NCI-H2029 treated with DMSO at 0.1 percent for 48 hours (cell line): ENCODE measurements at places on chromosomes 12 and 14.

DNA sequence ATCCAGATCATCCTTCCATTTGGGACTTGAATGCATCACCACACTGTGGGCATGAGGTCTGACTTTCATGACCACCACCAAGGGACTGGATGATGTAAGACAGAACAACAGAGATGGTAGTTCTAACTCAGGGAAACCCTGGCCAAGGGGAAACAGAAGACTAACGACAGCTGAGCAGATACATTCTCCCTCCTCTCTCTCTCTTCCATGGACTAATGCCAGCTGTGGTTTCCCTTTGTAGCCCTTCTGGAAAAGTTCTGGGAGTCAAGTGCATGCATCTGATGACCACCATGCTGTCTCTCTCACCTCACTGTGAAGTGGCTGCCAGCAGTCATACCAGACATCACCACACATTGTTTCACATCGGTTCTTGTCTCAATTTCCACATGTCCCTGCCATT is 3.4 kb downstream of the TAS2R30 start:
- no peak for DNase-seq

DNA sequence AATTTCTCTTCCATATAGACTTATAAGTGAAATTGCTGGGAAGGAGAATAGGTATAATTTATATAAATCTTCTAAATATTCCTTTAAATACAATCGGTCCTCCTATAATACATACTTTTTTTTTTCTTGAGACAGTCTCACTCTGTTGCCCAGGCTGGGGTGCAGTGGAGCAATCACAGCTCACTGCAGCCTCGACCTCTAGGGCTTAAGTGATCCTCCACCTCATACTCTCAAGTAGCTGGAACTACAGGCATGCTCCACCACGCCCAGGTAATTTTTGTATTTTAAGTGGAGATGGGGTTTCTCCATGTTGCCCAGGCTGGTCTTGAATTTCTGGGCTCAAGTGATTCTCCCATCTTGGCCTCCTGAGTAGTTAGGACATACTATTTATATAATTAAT is 29.7 kb upstream of the NPFF start:
- no peak for DNase-seq

DNA sequence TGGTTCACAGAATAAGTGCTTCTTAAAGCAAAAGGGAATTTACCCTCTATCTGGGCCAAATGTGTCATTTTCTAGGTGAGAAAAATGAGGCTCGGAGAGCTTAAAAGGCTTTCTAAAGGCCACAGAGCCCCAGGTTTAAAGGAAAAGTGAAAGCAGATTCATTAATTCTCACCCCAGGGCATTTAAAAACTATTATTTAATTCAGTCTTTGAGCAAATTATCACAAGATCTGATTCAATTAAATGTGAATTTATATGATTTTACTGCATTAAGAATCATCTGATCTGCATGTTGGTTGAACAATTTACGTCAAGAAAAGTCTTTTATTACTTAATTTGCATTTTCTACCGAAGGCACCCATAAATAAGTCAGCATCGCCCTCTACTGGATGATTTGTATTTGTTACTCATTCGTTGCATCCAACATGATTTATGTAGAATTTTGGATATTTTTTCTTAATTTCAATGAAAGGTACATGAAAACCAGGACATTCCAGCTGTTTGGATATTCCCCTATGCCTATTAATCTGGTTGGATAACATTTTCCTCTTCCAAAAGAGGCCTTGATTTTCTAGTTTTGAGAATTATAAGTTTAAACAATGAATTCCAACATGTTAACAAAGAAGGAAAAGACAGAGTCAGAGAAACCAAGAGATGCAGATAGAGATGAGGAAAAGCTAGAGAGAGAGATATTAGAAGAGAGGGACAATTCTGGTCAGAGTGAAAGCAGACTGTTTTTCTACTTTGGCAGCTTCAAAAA is 19.1 kb upstream of the DHRS7 start:
- DNase-seq, result peak; percentile 93

- DNase-seq, result no peak
Observed at GRCh38 chr12:23083267-23083666, 458.3 kb downstream of the ETNK1 start.

GRCh38 chr12:83827193-83827592 is 1085.4 kb downstream of the SLC6A15 start:
- DNase-seq, result no peak

- no peak for DNase-seq
Observed at GRCh38 chr12:72815421-72815820, 543.3 kb downstream of the TRHDE start.

GRCh38 chr14:74965486-74966153 is 10.2 kb upstream of the PGF start:
- DNase-seq, result no peak

GRCh38 chr12:1619587-1619986 is 9.4 kb upstream of the WNT5B start:
- no peak for DNase-seq

DNA sequence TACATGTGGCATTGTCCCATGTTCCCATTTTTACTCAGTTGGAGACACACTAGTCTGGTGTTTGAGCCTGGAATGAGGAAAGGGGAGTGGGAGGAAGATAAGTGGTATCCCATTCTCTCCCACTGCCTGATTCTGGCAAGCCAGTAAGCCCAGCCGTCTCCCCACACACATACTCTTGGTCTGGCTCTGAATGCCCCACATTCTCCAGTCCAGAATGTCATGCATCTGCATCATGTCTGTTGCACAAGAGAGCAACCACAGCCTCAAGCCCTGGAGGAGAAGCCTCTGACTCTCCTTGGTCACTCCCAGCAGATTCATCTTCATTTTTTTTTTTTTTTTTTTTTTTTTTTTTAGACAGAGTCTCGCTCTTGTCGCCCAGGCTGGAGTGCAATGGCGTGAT is 48.0 kb downstream of the DRAM1 start:
- DNase-seq, result no peak

- no peak for DNase-seq
Observed at GRCh38 chr14:50762001-50762930, 68.7 kb downstream of the NIN start.

DNA sequence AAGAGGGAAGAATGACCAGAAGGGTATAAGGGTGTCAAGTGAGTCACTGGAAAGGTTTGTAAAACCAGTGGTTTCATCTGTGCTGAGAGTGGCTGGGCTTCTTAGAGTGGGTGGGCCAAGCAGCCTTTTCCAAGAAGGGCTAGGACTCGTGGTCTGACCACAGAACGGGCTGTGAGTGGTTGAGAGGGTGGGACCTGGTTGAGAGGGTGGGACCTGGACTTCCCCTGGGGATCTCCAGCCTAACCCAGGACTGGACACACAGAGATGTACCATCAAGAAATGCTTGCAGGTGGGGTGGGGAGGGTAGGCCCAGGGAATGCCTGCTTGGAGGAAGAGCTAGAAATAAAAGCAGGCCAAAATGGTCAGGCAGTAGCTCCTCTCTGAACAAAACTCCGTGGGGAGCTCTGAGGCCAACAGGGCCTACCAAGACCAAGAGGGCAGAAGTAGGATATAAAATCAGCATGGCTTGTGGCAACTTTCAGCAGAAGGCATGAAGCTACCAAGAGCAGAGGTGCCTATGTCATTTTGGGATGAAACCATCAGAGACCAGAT is 140.5 kb downstream of the FOXN3 start:
- no peak for DNase-seq

- no peak for DNase-seq
Observed at GRCh38 chr14:67536087-67536486, 3.0 kb downstream of the PLEKHH1 start.

DNA sequence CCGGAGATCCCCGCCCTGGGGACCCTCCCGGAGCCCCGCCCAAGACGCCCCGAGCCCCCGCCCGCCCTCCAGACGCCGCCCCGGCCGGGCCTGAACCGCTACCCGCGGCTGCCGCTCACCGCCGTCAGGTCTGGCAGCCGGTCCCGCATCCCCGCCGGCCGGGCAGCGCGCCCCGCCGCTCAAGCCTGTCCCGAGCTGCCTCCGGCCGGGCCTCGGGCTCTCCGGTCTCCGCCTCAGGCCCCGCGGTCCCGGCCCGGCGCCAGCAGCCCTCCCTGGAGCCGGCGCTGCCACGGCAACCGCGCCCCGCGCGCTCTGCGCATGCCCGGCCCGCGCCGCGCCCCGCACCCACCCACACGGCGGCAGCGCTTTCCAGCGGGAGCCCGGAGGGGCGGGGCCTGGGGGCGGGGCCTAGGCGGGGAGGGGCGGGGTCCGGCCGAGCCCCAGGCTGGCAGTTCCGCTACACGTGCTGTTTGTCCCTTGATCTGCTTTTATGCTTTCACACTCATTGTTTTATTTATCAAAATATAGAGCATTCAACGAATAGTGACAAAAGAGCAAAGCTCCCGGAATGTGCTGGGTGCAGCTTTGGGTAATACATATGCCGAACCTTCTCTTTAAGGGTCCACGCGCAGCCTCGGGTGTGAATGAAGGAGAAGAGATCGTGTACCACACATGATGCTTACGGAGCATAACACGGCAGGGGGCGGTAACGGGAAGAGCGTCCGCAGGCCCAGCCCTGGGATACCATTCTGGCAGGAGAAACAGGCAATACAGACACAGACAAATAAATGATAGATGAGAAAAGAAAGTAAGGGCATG is at the start of gene STX2:
TSS of gene STX2 (minus strand) at position 300 of the 819 bp plus-strand sequence. CDS start at position 149, 151 bp downstream.
- peak; percentile 58 for DNase-seq

GRCh38 chr12:779745-780734 is 27.7 kb downstream of the WNK1 start:
- DNase-seq, result no peak

DNA sequence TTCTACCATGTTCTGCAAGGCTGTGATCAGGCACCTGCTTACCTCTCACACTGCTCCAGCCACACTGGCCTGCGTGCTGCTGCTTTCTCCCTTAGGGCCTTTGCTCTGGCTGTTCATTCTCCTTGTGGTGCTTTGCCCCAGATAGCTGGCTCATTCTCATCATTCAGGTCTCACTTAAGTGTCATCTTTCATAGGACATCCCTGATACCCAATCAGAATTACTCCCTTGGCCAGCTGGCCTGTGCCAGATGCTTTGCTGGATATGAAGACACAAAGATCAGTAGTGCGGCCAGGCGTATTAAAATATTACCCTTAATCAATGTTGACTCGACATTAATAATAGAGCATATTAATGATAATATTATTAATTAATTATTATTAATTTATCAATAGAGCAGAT is 143.8 kb upstream of the FGD4 start:
- DNase-seq, result no peak

- DNase-seq, result no peak
Observed at GRCh38 chr12:106672314-106673025, 89.7 kb downstream of the RFX4 start.

GRCh38 chr12:49903351-49903699 is 375 bp downstream of the FAIM2 start:
- no peak for DNase-seq

DNA sequence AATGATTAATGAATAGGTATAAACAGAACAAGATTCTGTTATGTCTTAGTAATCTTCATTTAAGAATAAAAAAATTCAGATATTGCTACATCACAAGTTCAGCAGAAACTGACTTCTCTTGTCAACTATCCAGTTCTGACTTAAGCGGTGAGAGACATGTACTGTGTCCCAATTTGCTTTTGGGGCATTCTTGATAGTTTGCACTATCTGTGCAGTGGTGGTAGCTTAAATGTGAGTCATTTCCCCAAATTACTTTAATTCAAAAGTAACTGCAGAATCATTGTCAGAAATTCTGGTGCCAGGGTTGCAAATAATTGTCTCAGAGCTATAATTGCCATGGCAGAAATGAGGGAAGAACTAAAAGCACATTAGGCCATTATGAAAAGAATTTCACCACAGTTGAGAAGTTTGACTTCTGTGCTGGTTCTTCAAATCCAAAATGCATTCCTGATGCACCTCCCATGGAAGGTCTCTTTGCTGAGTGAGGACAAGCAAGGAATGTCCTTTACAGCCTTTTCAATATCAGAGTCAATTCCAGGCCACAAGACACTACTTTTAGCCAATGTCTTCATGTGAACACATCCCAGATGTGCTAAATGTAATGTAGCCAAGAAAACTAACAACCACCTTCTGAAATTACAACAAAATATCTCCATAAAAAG is 304.7 kb downstream of the SSPN start:
- no peak for DNase-seq

DNA sequence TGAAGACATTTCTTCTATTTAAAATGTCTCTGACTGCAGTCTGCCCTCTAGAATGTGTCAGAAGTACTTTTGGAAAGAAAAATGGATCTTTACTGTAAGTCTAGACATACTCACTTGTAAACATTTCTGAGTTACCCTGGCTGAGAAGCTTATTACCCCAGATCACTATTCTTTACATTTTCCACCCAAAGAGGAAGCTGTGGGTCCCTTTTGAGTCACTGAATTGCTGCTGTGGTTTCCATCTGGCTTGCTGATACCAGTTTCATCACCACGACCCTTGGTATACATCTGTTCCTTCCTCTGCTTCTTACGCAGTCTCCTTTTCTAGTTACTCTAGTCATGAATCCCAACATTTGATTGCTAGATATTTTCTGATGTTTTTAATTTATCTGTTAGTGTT is 20.2 kb upstream of the CLEC4D start:
- no peak for DNase-seq
